ENCODE measurements at places on chromosomes 3 and 15. TPM values are rescaled to one million over a fixed set of nuclear protein-coding genes. Genes with fewer than 3 reads are reported as not detected.

ZNF385D gene
- 0.02 TPM for total RNA-seq

CDC25A gene
- 0.56 TPM for total RNA-seq

UTS2B gene
- total RNA-seq = not detected

MRPL3 gene
- total RNA-seq = 25.9 TPM

MAPKBP1 gene
- total RNA-seq = 55.4 TPM

PLSCR2 gene
- not detected for total RNA-seq

DNA sequence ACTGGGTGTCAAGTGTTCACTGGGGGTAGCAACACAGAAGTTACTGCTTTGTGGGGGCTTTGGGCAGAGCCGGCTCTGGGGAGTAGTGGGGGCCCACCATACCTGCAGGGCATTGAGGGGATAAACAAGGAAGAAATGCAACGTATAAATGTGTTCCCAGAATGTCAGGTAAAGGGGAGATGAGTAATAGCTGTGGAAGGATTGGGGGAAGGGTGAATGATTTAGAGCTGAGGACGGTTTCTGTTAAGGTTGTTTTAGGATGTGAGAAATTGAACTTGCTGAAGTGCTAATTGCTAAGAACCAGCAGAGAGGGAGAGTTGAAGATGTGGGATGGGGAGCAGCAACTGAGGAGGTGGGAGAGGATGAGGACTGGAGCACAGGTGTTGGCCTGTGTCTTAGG is 10.7 kb downstream of the SCG5 start:
- no peaks in the 10 kb centered on the region for H3K36me3 ChIP-seq
- no peaks in the 10 kb centered on the region for H3K4me1 ChIP-seq
- DNase-seq = no peak
- no peak overlapping the region for H3K4me3 ChIP-seq
- no peak overlapping the region for H3K27ac ChIP-seq

DNA sequence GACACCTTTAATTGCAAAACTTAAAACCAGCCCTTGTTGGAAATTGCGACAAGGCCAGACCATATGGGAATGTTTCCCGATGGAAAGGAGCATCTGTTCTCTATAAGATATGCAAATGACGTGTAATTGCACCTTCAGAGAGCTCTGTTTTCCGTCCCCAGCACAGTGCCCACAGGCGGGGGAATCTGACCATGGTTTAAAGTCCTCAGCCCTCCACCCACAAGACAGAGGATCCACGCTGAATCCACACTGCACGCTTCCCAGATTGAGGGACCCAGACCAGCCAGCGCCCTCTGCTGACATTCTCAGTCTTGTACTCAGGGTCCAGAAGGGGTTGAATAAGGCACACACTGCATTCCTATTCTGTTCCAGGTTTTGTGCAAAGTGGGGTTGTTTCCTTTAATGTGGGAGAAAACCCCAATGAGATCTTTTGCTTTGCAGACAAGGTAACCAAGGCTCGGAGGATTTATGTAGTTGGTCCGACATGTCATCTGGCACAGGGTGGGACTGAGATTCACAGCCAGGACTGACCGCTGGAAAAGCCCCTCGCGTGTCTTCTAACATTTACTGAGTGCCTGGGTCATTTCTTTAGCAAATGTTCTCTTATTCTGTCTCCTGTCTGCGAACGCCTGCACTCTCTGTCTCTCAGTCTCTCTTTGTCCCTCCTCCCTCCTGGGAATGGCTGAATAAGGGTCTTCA is 36.8 kb upstream of the KLHL25 start:
- peak; percentile 54 for DNase-seq
- no peak overlapping the region for H3K27ac ChIP-seq
- no peaks in the 10 kb centered on the region for H3K36me3 ChIP-seq
- no peaks in the 10 kb centered on the region for H3K27me3 ChIP-seq
- H3K4me1 ChIP-seq = no peaks in the 10 kb centered on the region
- no peak overlapping the region for H3K4me3 ChIP-seq

- no peaks in the 10 kb centered on the region for H3K4me1 ChIP-seq
- H3K4me3 ChIP-seq = no peak overlapping the region
- no peak overlapping the region for H3K27ac ChIP-seq
- H3K36me3 ChIP-seq = no peaks in the 10 kb centered on the region
- DNase-seq = no peak
Measured at GRCh38 chr3:75327453-75327852, 336.7 kb upstream of the FRG2C start.

- H3K4me1 ChIP-seq = no peaks in the 10 kb centered on the region
- H3K36me3 ChIP-seq = peaks cover 25% of the 10 kb centered on the region
Measured at GRCh38 chr3:143011705-143012104, 10.3 kb downstream of the U2SURP start.

GRCh38 chr15:77036537-77037387 is 34.1 kb downstream of the TSPAN3 start:
- H3K36me3 ChIP-seq = peaks cover 56% of the 10 kb centered on the region
- H3K27ac ChIP-seq = no peak overlapping the region
- no peak overlapping the region for H3K4me3 ChIP-seq

DNA sequence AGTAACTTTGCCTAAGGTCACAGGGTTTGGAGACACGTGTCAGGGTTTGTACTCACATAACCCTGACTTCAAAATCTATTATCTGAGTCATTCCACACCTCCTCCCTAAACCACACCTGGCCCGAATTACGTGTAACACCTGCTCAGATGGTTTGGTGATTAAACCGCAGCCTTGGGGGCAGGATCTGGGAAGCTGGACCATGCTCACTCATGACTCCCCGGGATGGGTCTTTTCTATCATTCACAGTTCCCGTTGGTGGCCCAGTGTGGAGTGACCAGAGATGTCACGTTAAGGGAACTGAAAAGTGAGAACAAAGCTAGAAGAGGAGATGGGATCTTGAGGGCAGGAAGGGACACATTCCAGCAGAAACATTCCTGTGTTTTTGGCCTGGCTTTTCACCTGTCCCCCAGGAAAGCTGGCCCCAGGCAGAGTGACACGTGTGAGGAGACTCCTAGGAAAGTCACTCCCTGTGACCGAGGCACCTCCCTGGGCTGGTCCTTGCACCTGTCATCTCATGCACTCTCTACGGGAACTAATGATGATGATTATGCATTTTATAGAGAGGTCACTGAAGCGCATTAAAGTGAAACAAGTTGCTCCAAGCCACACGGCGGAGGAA is 75.4 kb upstream of the POMGNT2 start:
- peaks cover 43% of the 10 kb centered on the region for H3K4me1 ChIP-seq
- DNase-seq = peak; percentile 35
- H3K27me3 ChIP-seq = no peaks in the 10 kb centered on the region
- no peak overlapping the region for H3K4me3 ChIP-seq
- peak overlapping the region; percentile 79 for H3K27ac ChIP-seq

DNA sequence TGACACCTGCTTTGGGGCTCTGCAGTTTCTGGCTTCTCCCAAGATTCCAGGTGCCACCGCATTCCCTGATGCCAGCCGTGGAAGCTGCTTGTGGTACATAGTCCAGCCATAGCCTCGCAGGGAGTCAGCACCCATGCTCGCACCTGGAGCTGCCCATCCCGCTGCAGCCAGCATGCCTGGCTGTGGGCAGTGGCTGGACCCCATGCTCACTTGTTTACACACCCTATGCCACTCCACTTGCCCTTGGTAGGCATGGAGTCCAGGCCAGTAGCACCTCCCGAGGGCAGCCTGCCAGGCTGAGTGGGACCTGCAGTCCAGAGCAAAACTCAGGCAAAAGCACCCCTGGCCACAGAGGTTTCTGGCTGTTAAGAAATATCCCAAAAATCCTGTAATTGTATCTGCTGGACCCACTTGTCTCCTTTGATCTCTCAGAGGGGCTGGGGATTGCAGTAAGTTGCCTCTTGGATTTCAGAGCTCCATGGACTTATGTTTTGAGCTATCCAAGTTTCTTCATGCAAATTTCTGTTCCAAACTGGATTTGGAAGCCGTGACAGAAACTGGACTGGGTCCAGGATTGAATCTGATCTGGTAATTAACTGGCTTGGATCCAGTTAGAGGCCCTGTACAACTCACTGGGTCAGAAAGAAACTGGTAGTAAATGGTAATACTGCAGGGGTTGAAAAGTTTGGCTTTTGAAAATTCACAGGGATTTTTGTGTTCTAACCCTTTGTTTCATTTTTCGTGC is 149.3 kb downstream of the FMN1 start:
- no peak for DNase-seq
- no peaks in the 10 kb centered on the region for H3K4me1 ChIP-seq
- H3K27me3 ChIP-seq = no peaks in the 10 kb centered on the region
- no peaks in the 10 kb centered on the region for H3K36me3 ChIP-seq
- H3K4me3 ChIP-seq = no peak overlapping the region
- no peak overlapping the region for H3K27ac ChIP-seq

GRCh38 chr3:147119989-147120388 is 286.4 kb downstream of the ZIC4 start:
- H3K27ac ChIP-seq = no peak overlapping the region
- no peaks in the 10 kb centered on the region for H3K36me3 ChIP-seq
- no peaks in the 10 kb centered on the region for H3K4me1 ChIP-seq
- no peak for DNase-seq

DNA sequence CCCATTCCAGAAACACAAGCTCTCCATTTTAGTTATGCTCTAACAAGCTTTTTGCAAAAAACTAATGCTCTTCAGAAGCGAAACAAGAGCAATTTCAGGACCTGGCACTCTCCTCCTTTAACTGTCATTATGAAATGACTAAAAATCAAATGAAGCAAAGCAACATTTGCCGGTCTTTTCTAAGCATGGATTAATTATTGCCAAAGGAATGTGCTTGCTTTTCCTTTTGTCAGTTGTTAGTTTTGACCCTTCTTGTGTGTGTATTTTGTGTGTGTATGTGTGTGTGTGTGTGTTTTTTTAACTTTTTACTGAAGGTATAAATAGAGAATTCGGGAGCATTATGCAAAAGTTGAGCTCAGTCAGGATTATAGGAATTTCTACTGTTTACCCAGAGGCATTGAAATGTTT is 509.1 kb downstream of the TUSC7 start:
- no peak for DNase-seq
- H3K27me3 ChIP-seq = no peaks in the 10 kb centered on the region
- no peaks in the 10 kb centered on the region for H3K4me1 ChIP-seq
- H3K36me3 ChIP-seq = no peaks in the 10 kb centered on the region

- H3K27ac ChIP-seq = no peak overlapping the region
- no peaks in the 10 kb centered on the region for H3K36me3 ChIP-seq
- H3K27me3 ChIP-seq = no peaks in the 10 kb centered on the region
- no peaks in the 10 kb centered on the region for H3K4me1 ChIP-seq
- no peak for DNase-seq
- H3K4me3 ChIP-seq = no peak overlapping the region
Measured at GRCh38 chr3:139586420-139587017, 47.0 kb upstream of the RBP1 start.

DNA sequence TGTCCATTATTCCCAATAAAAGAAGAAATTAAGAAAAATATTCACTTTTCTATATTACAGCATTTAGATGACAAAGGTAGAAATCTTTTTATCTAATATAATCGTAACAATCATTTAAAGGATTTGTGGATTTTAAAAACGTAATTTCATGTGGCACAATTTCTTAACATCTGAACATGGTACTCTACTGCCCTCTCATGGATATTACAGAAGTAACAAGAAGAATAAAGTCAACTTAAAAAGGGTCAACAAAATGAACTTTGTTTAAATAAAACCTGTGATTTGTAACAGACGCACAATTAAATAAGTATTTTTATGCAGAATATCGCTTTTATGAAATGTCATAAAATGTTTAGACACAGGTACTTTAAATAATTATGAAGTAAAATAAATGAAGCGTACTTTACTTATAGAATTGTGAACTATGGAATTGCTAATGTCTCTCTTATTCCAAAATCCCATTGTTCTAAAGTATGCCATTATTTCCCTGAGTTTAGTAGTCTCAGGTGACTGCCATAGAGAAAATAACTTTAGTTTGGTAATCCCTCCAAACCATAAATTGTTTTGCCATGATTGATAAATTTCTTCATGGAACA is 366.8 kb upstream of the ZNF385D start:
- peak; percentile 3 for DNase-seq
- no peak overlapping the region for H3K4me3 ChIP-seq
- H3K4me1 ChIP-seq = no peaks in the 10 kb centered on the region
- H3K27me3 ChIP-seq = no peaks in the 10 kb centered on the region

DNA sequence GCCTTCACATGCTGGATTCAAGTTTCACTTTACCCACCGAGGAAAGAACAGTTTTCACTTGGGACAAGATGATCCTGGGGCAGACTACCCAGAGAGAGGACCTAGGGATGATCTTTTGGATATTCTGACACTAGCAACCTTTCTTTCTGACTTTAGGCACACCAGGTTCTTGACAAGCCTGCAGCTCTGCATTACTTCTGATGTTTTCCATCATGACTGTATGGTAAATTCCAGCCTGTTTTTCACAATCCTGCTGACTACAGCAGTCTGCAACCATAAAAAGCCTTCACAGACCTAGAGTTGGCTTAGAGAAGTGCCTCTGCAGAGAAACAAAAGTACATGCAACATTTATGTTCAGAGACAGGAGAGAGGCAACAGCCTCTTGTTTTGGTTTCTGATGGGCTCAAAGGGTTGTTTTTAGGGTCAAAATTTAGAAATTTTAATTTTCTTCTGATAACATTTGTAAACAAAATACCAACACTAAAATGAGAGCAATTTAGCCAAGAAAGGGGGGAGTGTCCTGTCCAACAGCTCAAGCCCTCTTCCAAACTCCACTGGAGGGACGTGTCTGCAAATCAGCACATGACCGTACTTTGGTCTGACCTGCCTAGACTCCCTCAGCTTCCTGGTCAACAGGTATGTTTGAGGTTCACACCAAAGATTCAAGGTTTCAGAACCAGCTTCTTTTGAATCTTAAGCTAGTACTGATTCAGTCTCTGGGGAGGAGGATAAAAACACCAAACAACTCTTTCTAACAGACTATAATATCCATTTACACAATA is 799 bp downstream of the ABI3BP start:
- no peak for DNase-seq
- no peak overlapping the region for H3K27ac ChIP-seq
- no peaks in the 10 kb centered on the region for H3K36me3 ChIP-seq
- H3K27me3 ChIP-seq = no peaks in the 10 kb centered on the region
- H3K4me1 ChIP-seq = no peaks in the 10 kb centered on the region

GRCh38 chr3:76547674-76548073 is 492.2 kb upstream of the ROBO2 start:
- H3K27me3 ChIP-seq = no peaks in the 10 kb centered on the region
- H3K4me3 ChIP-seq = no peak overlapping the region
- no peak for DNase-seq
- H3K27ac ChIP-seq = no peak overlapping the region

GRCh38 chr3:156093964-156094363 is 26.4 kb upstream of the KCNAB1 start:
- DNase-seq = no peak
- H3K27ac ChIP-seq = no peak overlapping the region
- H3K27me3 ChIP-seq = no peaks in the 10 kb centered on the region

- no peaks in the 10 kb centered on the region for H3K27me3 ChIP-seq
- no peaks in the 10 kb centered on the region for H3K36me3 ChIP-seq
- no peak overlapping the region for H3K27ac ChIP-seq
- no peak for DNase-seq
- no peak overlapping the region for H3K4me3 ChIP-seq
Measured at GRCh38 chr3:73653351-73653750, 28.6 kb upstream of the PDZRN3 start.

DNA sequence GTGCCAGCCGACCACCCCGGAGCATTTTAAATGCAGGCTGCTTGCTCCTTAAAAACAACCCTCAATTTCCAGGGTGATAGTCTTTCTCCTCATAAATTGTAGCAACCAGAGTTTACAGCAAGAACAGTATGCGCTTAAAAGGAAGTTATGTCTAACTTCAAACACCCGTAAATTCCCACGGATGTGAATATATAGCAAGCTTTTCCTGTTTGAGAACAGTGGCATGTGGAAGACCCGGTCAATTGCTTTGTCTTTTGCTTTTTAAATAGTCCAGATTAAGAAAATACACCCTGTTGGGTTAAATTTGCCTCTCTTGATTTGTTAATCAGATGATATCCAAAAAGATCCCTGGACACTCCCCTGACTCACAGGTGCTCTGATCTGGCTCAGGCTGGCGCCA is 20.8 kb downstream of the MRPS25 start:
- no peaks in the 10 kb centered on the region for H3K27me3 ChIP-seq
- no peak overlapping the region for H3K4me3 ChIP-seq
- peaks cover 82% of the 10 kb centered on the region for H3K36me3 ChIP-seq
- DNase-seq = no peak
- H3K27ac ChIP-seq = no peak overlapping the region

Measured in natural killer cell (primary cell).